Stimulated activated CD4-positive, alpha-beta T cell treated with anti-CD3 and anti-CD28 coated beads, Interleukin-1b, Interleukin-23, amount 100 ng/mL, for 24 hours (primary cell): ENCODE measurements at places on chromosomes 12 and 14.

- DNase-seq: no peak
These were observed 25.4 kb downstream of the CCDC62 start for GRCh38 chr12:122799641-122800243.

GRCh38 chr14:22506778-22507351 lies 82.2 kb downstream of the DAD1 start:
- no peak for DNase-seq

- no peak for DNase-seq
These were observed 26.3 kb downstream of the PAPLN start for GRCh38 chr14:73263606-73264005.

- no peak for DNase-seq
These were observed 30.0 kb downstream of the POLE start for GRCh38 chr12:132657004-132657727.

- no peak for DNase-seq
These were observed 55.0 kb downstream of the EMP1 start for GRCh38 chr12:13251521-13251920.

DNA sequence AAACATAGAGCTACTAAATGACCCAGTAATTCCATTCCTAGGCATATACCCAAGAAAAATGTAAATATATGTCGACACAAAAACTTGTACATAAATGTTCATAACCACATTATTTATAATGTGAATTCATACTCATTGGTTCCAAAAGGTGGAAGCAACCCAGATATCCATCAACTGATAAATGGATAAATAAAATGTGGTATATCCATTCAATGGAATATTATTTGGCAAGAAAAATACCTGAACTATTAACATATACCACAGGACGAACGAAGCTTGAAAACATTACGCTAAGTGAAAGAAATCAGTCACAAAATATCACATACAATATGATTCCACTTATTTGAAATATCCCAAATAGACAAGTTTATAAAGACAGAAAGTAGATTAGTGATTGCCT lies 99.0 kb upstream of the SOX5 start:
- no peak for DNase-seq

GRCh38 chr14:69459122-69459521 lies 25.4 kb upstream of the PLEKHD1 start:
- DNase-seq: no peak

- no peak for DNase-seq
These were observed 13.2 kb downstream of the SETD3 start for GRCh38 chr14:99467336-99468078.

DNA sequence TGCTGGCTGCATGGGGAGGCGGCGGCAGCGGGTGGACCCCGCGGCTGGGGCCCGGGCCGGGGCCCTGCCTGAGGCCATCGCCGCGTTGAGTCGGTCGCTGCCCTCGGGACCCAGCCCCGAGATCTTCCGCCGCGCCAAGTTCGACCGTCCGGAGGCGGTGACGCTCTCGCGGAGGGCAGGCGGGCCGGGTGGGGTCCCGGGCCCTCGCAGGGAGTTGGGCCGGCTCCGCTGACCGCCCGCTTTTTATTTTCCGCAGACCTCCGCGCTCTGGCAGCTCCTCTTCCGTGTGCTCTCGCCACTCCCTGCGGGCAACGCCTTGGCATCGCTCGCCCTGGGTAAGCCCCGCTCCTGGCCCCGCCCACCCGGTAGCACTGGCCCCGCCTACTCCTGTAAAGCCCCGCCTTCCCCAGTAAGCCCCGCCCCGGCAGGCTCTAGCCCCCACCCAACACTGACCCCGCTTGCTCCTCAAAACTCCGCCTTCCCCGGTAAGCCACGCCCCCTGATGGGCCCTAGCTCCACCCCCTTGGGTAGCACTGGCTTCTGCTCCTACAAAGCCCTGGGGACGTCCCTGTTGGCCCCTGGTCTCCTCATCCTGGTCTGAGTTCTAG lies 424 bp downstream of the TEDC1 start:
- peak; percentile 85 for DNase-seq

DNA sequence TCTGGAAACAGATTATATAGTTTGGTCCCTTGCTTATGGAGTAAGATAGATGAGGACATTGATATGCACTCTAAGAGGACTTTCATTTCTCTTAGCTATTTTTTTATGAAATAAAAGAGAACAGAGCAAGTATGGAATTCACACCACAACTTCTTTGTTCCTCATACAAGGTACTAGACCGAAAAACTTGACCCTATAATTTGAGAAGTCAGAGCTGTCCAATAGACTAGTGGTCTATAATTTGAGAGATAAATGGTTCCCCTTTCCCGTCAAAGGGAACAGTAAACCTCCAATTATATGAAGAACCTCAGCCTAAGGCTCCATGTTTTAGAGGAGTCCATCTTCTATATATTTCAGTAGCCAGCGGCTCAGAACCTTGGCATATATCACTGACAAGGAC lies 58.5 kb upstream of the HIF1A start:
- DNase-seq: no peak

DNA sequence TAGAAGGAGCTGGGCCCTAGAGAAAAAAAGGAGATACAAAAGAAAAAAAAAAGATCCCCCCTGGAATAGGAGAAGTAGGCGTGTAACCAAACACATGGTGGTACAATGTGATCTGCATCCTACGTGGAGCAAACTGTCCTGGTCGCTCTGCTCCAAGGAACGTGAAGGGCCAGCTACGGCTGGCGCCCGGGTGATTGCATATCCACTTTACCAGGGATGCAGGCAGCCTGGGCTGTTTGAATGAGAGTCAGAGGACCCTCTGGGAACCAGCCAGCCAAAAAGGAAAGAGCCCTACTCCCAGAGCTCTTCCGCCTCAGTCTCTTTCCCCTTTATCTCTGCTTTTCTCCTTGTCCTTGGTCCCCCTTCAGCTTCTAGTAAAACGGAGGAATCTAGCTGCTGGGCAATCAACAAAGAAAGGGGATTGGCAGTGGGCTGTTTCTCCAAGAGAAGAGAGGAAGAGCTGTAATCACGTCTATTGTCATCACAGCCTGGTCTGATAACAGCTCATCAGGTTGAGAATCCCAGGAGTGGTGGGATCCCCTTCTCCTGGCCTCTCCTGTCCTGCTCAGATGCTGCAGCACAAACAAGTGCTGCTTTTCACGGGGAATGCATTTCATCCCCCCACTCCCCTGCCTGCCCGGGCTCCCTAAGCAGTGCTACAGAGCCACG lies 156.0 kb downstream of the ADCK1 start:
- DNase-seq: no peak
